ENCODE measurements at places on chromosomes 6 and 20. TPM values are rescaled to one million over a fixed set of nuclear protein-coding genes. Genes with fewer than 3 reads are reported as not detected.

MRAP2 gene
- 0.67 TPM for total RNA-seq

WFDC10B gene
- not detected for total RNA-seq

KCNB1 gene
- total RNA-seq: 0.05 TPM

FAM209B gene
- not detected for total RNA-seq

TMEM14C gene
- total RNA-seq: 304 TPM

SLC32A1 gene
- total RNA-seq: not detected

ZNF391 gene
- total RNA-seq: 2.7 TPM

GCLC gene
- total RNA-seq: 27.6 TPM

FYN gene
- total RNA-seq: 72.8 TPM

KHDC1L gene
- total RNA-seq: not detected

LKAAEAR1 gene
- total RNA-seq: not detected

GLP1R gene
- not detected for total RNA-seq

SLC26A8 gene
- total RNA-seq: not detected

SAMD3 gene
- total RNA-seq: not detected

PSORS1C2 gene
- not detected for total RNA-seq

PNPLA1 gene
- total RNA-seq: not detected

GNRH2 gene
- total RNA-seq: not detected

COL19A1 gene
- 39.9 TPM for total RNA-seq

FOXA2 gene
- not detected for total RNA-seq

C20orf141 gene
- total RNA-seq: not detected

MATN4 gene
- total RNA-seq: 0.42 TPM

SNAP25 gene
- total RNA-seq: not detected

GTSF1L gene
- total RNA-seq: not detected

Data from SK-MEL-5 (cell line).